ENCODE measurements at places on chromosomes 7 and 10.

DNA sequence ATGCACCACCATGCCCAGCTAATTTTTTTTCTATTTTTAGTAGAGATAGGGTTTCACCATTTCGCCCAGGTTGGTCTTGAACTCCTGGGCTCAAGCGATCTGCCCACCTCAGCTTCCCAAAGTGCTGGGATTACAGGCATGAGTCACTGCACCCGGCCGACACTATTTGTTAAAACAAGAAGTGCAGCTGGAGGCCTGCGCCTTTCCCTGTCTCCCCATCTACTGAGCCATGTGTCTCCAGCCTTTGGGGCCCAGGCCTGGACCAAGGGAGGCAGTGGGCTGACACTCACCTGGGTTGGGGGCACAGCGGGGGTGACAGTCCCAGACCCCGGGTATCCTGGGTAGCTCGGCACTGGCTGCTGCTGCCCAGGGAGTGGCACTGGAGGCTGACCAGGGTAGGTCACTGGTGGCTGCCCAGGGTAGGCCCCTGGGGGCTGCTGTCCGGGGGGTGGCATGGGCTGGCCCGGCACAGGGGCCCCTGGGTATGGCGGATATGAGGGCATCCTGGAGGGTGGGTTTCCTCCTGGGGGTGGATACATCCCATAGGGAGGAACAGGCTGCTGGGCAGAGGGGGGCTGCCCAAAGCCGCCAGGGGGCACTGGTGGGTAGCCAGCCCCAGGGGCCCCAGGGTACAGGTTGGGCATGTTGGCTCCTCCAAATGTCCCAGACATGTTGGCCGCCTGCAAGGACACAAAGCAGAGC, 36.3 kb downstream of the PLAC9 start:
- DNase-seq = no peak

- no peak for DNase-seq
These were observed 78.6 kb downstream of the GSAP start for GRCh38 chr7:77337456-77337990.

GRCh38 chr7:1192171-1192676, 32.2 kb upstream of the ZFAND2A start:
- DNase-seq = peak; percentile 95

GRCh38 chr10:80132299-80133139, at the start of gene PLAC9:
Gene PLAC9, plus strand, starts transcription at chr10:80132730. Its CDS starts 33 bp downstream, at chr10:80132763.
- DNase-seq = peak; percentile 73

Measured in cardiac fibroblast (primary cell).